ENCODE measurements at places on chromosomes 16 and 17. TPM values are rescaled to one million over a fixed set of nuclear protein-coding genes. Genes with fewer than 3 reads are reported as not detected.
A peak's percentile ranks its signal among the peaks of the same experiment; 100 is the strongest.

GRCh38 chr17:2192367-2193057 is 111.1 kb downstream of the SMG6 start:
- H3K4me3 ChIP-seq, result peak overlapping the region; percentile 57
- H3K27ac ChIP-seq, result peak overlapping the region; percentile 77
- peaks cover 48% of the 10 kb centered on the region for H3K36me3 ChIP-seq
- peak; percentile 81 for DNase-seq
- H3K4me1 ChIP-seq, result peaks cover 64% of the 10 kb centered on the region
- H3K27me3 ChIP-seq, result no peaks in the 10 kb centered on the region

GRCh38 chr16:35908942-35909341 is 2449.5 kb downstream of the TP53TG3F start:
- no peak overlapping the region for H3K4me3 ChIP-seq
- no peaks in the 10 kb centered on the region for H3K27me3 ChIP-seq
- no peak overlapping the region for H3K27ac ChIP-seq
- DNase-seq, result no peak

DNA sequence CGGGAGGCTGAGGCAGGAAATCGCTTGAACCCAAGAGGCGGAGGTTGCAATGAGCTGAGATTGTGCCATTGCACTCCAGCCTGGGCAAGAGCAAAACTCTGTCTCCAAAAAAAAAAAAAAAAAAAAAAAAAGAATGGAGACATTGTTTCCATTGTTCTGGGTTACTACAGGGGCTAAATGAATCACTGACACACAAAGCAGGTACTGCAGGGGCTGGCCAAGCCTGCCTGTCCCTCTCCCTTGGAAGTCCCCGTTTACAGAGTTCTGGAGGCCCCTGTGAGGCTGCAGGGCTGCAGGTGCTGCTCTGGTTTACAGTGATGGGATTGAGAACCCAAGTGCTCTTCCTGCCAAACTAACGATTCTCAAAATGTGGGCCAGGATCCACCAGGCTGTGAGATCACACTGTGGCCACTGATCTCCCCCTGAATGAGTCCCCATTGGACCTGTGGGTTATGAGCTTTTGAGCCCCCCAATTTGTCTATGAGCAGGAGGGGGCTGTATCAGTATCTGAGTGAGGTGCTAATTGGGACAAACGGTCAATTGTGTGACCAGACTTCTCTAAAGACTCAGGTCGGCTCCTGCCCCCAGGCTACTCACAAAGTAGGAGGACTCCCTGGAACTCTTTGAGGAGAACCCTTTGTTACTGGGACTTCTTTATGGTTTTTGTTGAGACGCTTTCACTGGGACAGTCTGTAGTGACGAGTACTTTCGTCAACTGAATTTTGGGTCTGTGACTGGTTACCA is 39.0 kb downstream of the DNAH17 start:
- no peaks in the 10 kb centered on the region for H3K36me3 ChIP-seq
- H3K4me1 ChIP-seq, result peaks cover 32% of the 10 kb centered on the region
- no peak for DNase-seq
- H3K4me3 ChIP-seq, result no peak overlapping the region
- H3K27ac ChIP-seq, result peak overlapping the region; percentile 10

GRCh38 chr17:34820922-34821321 is 140.3 kb downstream of the CCT6B start:
- DNase-seq, result no peak
- no peaks in the 10 kb centered on the region for H3K36me3 ChIP-seq
- no peak overlapping the region for H3K4me3 ChIP-seq
- peaks cover 2% of the 10 kb centered on the region for H3K27me3 ChIP-seq
- no peak overlapping the region for H3K27ac ChIP-seq

DNA sequence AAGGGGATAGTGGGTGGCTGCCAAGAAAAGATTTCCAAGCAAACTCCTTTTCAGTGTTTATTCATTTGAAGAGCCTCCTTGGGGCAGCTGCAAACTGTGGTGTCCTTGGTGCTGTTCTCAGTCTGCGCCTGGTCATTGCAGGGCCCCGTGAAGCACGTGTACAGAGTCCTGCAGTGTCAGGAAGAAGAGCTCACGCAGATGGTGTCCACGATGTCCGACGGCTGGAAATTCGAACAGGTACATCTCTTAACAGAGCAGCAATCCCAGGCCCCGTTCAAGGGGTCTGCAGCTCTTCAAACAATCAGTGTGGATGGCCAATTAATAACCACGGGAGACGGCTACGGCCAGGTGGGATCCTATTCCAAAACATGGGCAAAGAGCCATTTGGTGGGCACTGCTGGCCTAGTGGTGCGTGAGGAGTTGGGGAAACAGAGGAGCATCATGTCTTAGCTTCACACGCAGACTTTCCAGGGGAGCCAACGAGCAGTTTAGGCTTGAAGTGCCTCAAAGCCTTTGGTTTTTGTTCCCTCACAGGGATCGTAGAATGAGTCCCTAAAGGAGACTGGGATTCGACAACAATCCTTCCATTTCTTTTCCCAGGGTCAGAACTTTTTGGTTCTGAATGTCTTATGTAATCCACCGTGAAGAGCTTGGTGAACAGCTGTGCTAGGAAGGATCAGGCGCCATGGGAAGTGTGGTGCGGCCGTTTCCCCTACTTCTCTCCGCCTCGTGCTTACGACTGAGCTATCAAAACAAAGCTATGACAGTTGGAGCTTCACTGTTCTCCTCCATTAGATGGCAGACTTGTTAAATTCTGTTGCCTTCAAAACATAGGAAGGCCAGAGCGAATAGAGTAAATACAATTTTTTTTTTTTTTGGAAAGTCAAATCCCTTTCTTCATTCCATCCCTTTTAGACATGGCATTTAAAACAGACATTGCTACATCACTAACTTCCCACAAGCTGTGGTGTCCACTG is 12.6 kb downstream of the KCTD2 start:
- peaks cover 44% of the 10 kb centered on the region for H3K36me3 ChIP-seq
- H3K27me3 ChIP-seq, result no peaks in the 10 kb centered on the region
- H3K27ac ChIP-seq, result peak overlapping the region; percentile 65
- H3K4me3 ChIP-seq, result no peak overlapping the region
- DNase-seq, result no peak

Gene ENKD1
- 12.7 TPM for total RNA-seq

All from activated CD4-positive, alpha-beta T cell treated with anti-CD3 and anti-CD28 coated beads, Interleukin-2, amount 10 ng/mL, durations not matched to agents 24 days and 14 days (primary cell).